ENCODE measurements at places on chromosomes 12 and 14.

- DNase-seq = no peak
Measured at GRCh38 chr14:24556756-24557155, 19.3 kb downstream of the CTSG start.

- DNase-seq = no peak
Measured at GRCh38 chr12:80576641-80577418, 130.6 kb upstream of the MYF6 start.

DNA sequence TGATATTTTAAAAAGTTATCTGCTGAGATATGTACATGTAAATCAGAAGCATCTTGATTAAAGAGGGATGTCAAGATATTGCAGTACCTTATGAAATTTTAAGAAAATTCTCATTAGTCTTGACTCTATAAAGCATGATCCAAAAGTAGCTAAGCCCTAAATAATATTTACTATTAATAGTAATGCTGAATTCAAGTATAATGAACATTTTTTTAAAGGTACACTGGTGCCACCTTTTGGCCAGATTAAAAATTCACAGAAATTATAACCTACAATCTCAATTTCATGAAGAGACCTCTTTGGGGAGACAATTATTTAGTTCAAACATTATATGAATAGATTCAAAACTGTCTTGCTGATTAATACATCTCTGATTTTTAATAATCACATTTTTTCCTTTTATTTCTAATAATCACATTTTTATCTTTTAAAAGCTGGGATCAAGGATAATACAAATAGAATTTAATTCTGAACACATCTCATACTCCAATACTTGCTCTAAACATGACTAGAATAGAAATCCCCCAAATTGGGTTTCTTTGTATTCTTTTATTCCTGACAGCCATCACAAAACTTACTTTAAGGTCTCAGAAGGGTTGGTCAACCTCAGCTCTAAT is 13.4 kb downstream of the AKAP5 start:
- DNase-seq = no peak

DNA sequence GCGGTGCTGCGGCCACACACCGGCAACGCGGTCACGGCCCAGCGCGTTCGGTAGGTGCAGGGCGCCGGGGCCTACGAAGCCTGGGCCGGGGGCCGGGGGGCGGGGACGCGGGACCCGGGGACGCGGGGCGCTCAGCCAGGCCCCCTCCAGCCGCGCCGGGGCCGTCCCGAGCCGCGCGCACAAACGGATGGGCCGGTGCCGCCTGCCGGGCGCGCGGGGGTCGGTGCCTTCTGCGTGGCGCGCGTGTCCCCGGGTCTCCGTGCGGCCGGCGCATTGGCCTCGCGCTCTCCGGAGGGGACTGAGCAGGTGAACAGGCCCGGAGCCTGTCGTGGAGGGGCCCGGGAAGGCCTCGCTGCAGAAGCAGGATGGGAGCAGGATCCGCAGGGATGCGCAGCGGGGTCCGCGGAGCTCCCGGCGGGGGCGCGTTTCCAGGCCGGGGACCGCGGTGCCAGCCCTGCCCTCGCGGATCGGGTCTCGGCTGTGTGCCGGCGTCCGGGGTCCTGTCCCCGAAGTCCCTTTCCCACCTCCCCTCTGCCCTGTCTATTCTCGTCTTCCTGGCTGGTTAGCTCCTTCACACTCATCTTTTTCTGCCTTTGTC is 421 bp downstream of the GLT1D1 start:
- DNase-seq = no peak

DNA sequence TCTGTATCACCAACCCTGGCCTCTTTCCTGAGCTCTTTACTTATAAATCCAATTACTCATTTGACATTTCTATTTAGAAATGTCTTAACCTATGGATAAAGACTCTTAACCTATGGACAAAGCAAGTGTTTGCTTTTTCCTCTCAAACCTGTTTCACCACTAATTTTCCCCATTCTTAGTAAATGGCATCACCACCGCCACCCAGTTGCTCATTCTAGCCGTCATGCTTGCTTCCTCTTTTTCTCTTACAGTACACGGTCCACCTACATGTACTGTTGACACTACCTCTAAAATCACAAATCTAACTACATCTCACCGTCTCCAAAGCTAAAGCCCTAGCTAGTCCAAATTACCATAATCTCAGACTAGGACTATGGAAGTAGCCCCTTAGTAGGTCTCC is 60.0 kb downstream of the CAPS2 start:
- DNase-seq = no peak

- DNase-seq = no peak
Measured at GRCh38 chr14:32354716-32355115, 25.6 kb downstream of the AKAP6 start.

- no peak for DNase-seq
Measured at GRCh38 chr12:116708826-116709756, 28.8 kb downstream of the SPRING1 start.

- DNase-seq = no peak
Measured at GRCh38 chr12:70618371-70618770, 18.9 kb downstream of the PTPRB start.

DNA sequence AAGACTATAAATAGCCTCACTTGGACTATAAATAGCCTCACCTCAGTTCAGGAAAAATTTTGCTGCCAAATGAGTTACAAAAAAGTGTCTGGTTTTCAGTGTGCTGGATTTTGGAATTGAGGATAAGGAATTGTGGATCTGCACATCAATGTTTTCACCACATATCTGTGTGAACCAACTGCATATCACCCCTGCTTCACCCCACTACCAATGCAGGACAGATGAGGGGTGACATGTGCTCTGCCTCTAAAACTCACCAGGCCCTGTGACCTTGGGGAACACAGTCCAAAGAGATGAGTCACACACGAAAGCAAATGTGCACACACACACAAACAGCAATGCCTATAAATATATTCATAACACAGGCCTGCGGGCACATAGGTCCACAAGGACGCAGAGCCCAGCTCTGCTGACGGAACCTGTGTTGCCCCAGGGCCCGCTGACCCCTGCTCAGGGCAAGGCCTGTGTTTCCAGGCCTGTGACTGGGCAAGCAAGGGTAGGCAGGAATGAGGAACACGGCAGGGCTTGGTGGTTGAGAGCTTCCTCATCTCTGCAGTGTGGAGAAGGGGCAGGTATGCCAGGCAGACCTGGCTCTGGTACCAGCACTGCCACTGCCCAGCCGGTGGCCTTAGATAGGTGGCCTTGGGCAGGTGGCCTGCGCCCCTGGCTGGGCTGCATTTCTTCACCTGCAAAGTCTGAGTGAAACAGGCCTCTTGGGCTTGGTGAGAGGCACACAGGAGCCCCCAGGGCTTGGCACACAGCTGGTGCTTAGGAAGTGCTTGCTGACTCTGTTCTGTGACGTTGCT is 82.4 kb downstream of the ARL6IP4 start:
- no peak for DNase-seq
